ENCODE measurements at places on chromosomes 12 and 14. TPM values are rescaled to one million over a fixed set of nuclear protein-coding genes. Genes with fewer than 3 reads are reported as not detected.

SLC4A8 gene
- 3.4 TPM for total RNA-seq

HOXC13 gene
- not detected for total RNA-seq

SLC10A1 gene
- total RNA-seq = not detected

GARIN6 gene
- not detected for total RNA-seq

LBHD2 gene
- total RNA-seq = not detected

TTC9 gene
- 0.78 TPM for total RNA-seq

ALX1 gene
- 0.26 TPM for total RNA-seq

ARHGEF25 gene
- 22.4 TPM for total RNA-seq

SLC39A2 gene
- not detected for total RNA-seq

KCNH3 gene
- 0.26 TPM for total RNA-seq

CRIP1 gene
- 20.7 TPM for total RNA-seq

SLC8A3 gene
- total RNA-seq = 1.4 TPM

AACS gene
- 29.3 TPM for total RNA-seq

TDRD9 gene
- total RNA-seq = not detected

BICDL1 gene
- under 0.01 TPM for total RNA-seq

LRRC10 gene
- not detected for total RNA-seq

CLEC12A gene
- not detected for total RNA-seq
